Tibial nerve (tissue), 4 donors: ENCODE measurements at places on chromosomes 5 and 9. TPM values are rescaled to one million over a fixed set of nuclear protein-coding genes. Genes with fewer than 3 reads are reported as not detected.

DNA sequence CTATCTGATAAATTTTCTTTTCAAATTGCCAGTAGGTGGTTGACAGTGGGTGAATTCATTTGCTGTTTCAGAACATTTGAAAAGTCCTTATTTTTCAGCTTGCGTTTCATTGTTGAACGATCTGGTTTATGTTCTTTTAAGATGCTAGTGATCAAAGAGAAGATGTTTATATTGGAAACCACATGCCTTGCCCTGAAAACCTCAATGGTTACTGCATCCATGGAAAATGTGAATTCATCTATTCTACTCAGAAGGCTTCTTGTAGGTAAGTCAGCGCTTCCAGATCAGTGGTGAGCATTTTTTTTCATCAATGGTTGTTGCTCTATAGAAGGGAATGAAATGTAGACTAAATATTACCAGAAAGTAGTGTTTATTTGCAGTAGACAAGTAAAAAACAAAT, 16.6 kb upstream of the CAVIN4 start:
- no peaks in the 10 kb centered on the region for H3K36me3 ChIP-seq
- H3K27me3 ChIP-seq: no peaks in the 10 kb centered on the region
- H3K4me3 ChIP-seq: no peak overlapping the region
- no peak overlapping the region for H3K27ac ChIP-seq
- no peak for DNase-seq

- H3K36me3 ChIP-seq: no peaks in the 10 kb centered on the region
- no peak overlapping the region for H3K4me3 ChIP-seq
- DNase-seq: no peak
- no peaks in the 10 kb centered on the region for H3K27me3 ChIP-seq
- H3K27ac ChIP-seq: no peak overlapping the region
- no peaks in the 10 kb centered on the region for H3K4me1 ChIP-seq
These were observed 99.7 kb upstream of the CCL21 start for GRCh38 chr9:34809504-34810186.

DNA sequence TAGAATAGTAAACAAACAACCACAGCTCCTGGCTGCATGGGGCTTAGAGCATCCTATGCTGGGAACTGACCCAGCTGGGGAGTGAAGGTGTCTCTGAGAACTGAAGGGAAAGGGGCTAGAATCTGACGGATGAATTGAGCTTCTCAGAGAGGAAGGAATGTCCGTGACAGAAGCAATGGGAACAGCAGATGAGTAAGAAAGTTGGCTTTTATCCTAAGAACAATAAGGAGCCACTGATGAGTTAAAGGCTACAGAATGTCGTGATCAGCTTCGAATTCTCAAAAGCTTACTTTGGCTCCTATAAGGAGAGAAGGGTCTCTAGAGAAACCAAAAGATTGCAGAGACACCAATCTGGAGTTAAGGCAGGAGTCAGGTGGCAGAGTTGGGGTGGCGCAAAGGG, 52.6 kb downstream of the EBF1 start:
- DNase-seq: no peak
- no peaks in the 10 kb centered on the region for H3K27me3 ChIP-seq
- no peaks in the 10 kb centered on the region for H3K36me3 ChIP-seq
- H3K4me1 ChIP-seq: peaks cover 7% of the 10 kb centered on the region
- H3K4me3 ChIP-seq: no peak overlapping the region
- H3K27ac ChIP-seq: no peak overlapping the region

- no peaks in the 10 kb centered on the region for H3K4me1 ChIP-seq
- H3K27ac ChIP-seq: no peak overlapping the region
- no peak overlapping the region for H3K4me3 ChIP-seq
- no peaks in the 10 kb centered on the region for H3K36me3 ChIP-seq
- no peak for DNase-seq
These were observed 157.8 kb upstream of the PTGER4 start for GRCh38 chr5:40521925-40522324.

GRCh38 chr5:87411586-87411972, 1.2 kb downstream of the CCNH start:
- peaks cover 9% of the 10 kb centered on the region for H3K4me1 ChIP-seq
- peak overlapping the region; percentile 91 for H3K4me3 ChIP-seq
- no peaks in the 10 kb centered on the region for H3K36me3 ChIP-seq
- peak overlapping the region; percentile 97 for H3K27ac ChIP-seq

- no peak overlapping the region for H3K4me3 ChIP-seq
- no peaks in the 10 kb centered on the region for H3K27me3 ChIP-seq
- H3K4me1 ChIP-seq: no peaks in the 10 kb centered on the region
- no peak for DNase-seq
- peaks cover 4% of the 10 kb centered on the region for H3K36me3 ChIP-seq
These were observed 296.1 kb downstream of the KDM4C start for GRCh38 chr9:7053903-7054302.

TXNDC8 gene
- total RNA-seq: not detected

SHB gene
- 6.3 TPM for total RNA-seq

FKTN gene
- total RNA-seq: 12.0 TPM
